CD4-positive, alpha-beta T cell treated with Interferon alpha-2 for 1 hour (primary cell): ENCODE measurements at places on chromosomes 3 and 15.
A peak's percentile ranks its signal among the peaks of the same experiment; 100 is the strongest.

DNA sequence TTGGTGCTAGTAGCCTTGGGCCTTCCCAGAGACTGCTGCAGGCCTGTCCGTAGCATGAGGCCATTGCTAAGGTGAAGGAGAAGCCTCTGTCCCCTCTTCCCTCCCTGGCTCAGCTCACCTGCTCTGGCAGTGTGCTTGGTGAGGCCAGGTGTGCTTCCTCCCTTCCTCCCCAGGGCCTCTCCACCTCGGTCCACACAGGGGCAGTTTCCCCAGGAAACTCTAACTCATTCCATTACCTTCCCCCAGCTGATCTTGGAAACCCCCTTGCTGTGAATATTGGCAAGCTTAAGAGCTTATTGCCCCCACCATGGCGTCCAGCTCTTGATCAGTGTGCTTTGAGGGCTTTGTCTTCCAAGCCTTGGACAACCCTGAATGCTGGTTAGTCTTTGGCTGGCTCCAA is 52.7 kb downstream of the ZNF445 start:
- DNase-seq: no peak

DNA sequence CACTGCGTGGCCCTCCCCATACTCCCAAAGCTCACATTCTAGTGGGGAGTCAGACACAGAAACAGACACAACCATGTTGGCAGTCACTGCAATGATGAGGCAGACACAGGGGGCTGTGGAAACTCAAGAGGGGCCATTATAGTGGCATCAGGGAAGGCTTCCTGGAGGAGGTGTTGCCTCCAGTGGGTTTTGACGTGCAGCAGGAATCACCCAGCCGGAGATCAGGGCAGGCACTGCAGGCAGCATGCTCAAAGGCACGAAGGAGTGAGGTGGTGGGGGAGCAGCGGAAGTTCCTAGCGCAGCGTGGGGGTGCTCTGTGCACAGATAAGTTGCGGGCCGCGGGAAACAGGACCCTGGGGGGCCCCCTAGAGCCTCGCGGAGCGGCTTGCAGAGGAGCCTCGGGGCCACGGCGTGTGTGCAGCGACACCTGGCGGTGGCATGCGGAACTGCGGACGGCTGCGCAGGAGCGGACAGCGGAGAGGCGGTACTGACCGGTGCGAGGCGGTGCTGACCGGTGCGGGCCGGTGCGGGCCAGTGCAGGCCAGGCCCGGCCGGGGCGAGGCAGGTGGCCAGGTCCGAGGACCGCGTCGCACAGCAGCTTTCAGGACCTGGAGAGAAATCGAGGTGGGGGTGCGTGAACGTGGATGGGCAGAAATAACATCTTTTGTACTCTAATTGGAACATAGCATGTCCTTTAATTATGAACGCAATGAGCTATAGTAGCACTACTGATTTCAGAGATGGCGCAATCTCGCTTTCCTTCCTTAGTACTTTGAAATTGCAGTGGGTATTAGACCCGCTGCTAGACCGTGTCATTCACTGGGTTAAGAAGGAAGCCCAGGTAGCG is 101.5 kb downstream of the FBLN2 start:
- peak; percentile 73 for DNase-seq

- no peak for DNase-seq
Measured at GRCh38 chr3:146221276-146221675, 29.6 kb downstream of the PLSCR4 start.

DNA sequence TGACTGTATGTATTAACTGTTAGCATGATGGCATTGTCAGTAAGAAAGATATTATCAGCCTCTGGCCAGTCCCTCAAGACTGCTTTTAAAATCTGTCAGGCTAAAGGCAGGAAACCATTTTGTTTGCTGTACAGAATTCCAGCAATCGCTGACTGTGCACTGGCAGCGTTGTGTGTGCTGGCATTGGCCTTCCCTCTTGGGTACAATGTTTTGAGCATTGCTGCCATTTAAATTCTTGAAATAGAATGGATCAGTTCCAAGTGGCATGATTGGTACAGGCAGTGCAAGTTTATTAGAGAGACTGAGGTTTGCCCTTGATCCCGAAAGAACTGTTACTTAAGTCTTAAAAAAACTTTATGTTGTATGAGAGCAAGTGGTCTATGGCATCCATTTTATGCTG is 788.7 kb downstream of the OTOL1 start:
- DNase-seq: no peak

- DNase-seq: no peak
Measured at GRCh38 chr15:29670266-29670665, 152.0 kb downstream of the TJP1 start.

- no peak for DNase-seq
Measured at GRCh38 chr3:184537885-184538665, 23.5 kb upstream of the EPHB3 start.

DNA sequence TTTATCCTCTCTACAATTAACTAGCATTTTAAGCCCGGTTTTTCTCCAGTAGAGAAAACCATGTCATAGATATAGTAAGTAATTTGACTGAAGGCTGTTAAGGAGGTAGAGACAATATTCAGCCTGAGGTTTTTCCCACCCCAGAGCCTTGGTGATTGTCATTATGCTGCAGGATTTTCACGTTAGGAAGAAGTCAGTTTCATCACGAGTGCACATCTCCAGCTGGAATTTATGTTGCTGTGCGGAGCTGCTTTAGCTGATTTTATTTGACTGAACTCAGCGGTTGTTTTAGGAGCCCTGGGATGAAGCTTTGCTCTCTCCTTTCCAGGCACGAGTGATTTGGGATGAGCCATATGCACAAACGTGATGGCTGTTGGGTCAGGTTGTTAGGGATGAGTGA is 271.3 kb upstream of the RGMA start:
- DNase-seq: no peak

GRCh38 chr3:46674031-46674845 is 19.2 kb downstream of the ALS2CL start:
- no peak for DNase-seq

DNA sequence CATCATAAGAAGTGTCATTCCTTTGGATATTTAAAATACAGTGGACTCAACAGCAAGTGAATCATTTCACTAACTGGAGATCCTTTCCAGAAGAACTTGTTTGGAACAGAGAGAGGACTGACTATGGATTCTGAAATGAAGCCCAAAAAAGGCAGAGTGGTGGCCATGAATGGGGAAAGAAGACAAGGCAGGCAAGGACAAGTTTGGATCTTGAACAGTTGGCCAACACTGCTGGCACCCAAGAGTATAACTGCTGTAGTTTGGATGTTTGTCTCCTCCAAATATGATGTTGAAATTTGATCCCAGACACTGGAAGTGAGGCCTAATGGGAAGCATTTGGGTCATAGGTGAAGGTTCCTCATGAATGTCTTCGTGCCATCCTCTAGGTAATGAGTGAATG is 686.9 kb downstream of the GRM7 start:
- DNase-seq: no peak

- DNase-seq: no peak
Measured at GRCh38 chr15:87841426-87841998, 415.0 kb downstream of the NTRK3 start.

DNA sequence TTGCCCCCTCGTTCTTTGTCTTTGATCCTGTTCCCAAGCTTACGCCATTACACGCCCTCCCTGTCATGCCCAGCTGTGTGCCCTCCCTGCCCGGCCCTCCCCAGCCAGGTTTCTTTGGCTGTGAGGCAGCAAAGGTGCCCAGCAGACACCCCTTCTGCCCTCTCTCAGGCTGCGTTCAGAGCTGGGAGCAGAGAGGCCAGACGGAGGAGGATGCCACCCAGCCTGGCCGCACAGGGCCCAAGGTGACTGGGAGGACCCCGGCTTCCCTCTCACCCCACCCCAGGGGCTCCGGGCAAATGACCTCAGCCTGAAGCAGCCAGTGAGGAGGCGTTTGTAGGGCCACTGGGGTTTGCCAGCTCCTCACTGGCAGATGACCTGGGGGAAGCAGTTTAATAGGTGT is 30.8 kb upstream of the LACTB start:
- no peak for DNase-seq

- peak; percentile 5 for DNase-seq
Measured at GRCh38 chr3:123449102-123449996, 459 bp upstream of the ADCY5 start.

DNA sequence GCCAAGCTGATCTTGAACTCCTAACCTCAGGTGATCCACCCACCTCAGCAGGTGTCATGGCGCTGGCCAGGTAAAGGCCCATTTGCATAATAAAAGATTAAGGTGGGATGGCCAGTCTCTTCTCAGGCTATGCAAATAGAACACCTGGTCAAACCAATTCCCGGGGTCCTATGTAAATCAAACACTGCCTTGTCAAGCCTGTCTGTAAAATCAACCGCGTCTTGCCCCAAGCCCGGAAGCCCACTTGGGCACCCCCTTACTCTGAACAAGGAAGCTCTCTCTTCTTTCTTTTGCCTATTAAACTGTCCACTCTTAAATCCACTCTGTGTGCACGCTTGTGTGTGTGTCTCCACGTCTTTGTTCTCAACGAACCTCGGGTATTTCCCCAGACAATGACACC is 13.0 kb upstream of the POC1A start:
- DNase-seq: no peak
